Activated T-helper 17 cell treated with anti-CD3 and anti-CD28 coated beads, Interleukin-2, amount 50 U/mL, for 72 hours (primary cell): ENCODE measurements at places on chromosomes 1 and 21. TPM values are rescaled to one million over a fixed set of nuclear protein-coding genes. Genes with fewer than 3 reads are reported as not detected.

DNA sequence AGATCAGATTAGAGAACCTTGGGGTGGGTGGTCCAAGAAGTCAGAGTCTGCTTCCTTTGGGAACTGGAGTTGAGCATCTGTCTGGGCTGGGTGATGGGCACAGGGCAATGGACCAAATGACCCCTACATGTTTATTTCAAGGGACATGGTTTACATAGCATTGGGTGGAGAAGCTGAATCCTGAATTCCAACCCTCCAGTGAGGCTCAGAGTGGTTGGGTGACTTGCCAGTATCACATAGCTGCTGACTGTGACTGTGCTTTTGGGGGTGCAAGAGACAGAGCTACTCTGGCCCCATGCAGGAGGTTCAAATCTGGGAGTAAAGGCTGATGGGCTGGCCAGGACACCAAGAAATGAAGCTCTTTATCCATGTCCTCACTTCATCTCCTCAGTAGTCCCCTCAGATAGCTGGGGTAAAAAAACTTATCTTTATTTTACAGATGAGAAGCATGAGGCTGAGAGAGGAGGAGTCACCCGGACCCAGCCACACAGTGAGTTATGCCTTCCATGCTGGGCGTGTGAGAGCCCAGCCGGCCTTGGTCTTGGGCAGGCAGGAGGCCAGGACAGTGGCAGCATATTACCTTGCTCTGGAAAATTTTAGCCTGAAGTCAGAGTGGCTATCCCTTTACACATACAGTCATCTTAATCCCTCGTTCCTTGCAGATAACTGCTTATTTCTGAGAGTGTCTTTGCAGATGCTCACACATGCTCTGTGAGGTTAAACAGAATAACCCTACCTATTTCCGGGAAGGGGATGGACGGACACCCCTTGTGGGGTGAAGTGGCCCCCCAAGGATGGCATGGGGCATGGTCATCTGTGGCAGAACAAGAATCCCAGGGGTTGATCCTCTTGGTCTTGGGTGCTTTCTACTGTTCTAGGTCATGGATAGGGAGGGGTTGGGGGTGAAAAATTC, 2.8 kb upstream of the SERINC2 start:
- ATAC-seq: no peak

The TIAM1 gene
- 63.4 TPM for total RNA-seq

The ACTL8 gene
- not detected for total RNA-seq

DNA sequence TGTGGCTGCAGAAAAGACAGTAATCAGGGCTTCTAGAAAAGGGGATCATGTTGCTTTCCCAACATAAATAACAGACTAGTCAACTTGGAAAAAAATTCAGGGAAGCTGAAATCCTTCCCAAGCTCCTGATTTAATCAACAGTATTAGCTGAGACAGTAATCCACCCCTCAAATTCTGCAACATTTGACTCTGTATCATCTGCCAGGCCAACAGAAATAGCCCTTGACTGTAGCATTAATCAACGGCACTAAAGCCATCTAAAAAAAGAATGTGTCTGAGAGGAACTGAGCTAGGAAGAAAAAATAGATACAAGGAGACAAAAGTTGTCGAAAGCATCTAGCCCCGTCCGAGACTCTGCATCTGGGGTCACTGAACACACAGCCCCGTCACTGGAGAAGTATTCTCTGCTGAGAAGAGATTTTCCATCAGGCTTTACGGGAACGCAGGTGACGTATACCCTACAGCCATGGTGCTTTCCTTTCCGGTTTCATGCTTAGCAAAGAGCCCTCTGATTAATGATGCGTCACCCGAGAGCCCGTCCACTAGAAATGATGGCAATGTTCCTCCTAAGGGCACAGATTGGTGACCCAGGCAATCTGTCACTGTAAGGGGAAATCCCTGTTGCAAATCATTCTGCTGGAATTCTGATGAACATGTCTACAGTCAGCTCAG, 42.1 kb upstream of the TP53BP2 start:
- peak; percentile 69 for ATAC-seq
